ENCODE measurements at places on chromosomes 2 and 18.

GRCh38 chr2:199348871-199349270, 108.9 kb downstream of the SATB2 start:
- DNase-seq = no peak

DNA sequence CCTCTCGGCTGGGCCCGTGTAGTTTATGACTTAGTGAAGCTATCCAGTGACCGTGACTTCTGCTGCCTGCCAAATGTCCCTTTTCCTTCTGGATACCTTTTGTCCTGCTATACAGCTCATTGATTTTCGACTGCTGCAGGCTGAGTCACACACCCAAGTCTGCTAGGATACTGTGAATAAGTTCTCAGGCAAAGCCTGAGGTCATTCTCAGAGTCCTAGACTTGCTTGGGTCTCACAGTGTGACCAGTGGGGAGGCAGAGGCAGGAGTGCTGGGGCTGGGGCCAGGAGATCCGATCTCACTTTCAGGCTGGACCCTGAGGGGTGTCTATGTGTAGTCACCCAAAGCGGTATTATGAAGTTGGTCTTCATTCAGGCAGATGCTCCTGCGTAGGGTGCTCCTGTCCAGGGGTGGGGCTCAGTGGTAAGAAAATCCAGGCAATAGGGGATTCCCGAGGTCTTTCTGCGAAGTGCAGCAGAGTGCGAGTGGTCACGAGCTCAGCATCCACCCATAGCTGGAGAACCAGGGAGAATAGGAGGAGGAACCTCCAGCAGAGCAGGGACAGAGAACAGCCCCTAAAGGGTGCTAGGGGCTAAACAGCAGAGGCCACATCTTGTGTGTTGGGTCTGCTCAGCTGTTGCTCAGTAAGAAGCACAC, 268.6 kb upstream of the NCKAP5 start:
- DNase-seq = no peak

DNA sequence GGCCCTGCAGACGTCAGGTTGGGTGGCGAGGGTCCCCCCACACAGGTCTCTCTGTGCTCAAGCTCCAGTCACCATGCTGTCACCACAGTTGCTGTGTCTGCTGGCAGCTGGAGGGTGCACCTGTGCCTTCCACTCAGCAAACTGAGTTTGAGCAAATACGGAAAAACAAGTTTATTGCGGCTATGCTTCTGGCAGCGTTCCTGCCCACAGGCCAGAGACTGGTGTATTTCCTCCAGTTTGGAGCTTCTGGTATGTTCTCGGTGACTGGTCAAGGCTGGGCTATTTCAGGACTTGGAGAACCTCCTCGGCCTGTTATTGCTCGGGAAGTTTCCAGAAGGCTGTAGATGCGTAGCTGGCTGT, 132.6 kb downstream of the SEPTIN10 start:
- DNase-seq = no peak

GRCh38 chr2:25587361-25587760, 86.0 kb downstream of the DTNB start:
- no peak for DNase-seq

- no peak for DNase-seq
Observed at GRCh38 chr2:210028178-210028577, 25.7 kb downstream of the RPE start.

DNA sequence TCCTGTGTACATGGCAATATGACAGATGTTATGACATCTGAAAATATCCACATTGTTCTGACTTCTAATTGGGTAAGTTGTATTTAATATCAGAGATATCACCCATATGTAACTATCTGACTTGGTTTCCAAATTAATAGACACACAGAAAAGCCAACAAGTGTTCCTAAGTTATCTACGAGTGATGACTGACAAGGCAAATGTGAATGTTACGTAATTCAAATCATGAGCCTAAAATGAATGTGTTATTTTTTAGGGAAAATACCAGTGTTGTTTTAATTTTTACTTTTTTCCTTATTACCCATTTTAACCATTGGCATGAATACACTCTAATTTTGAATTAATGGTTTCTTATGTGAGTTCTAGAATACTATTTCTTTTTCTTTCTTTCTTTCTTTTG, 15.8 kb upstream of the PNO1 start:
- no peak for DNase-seq

DNA sequence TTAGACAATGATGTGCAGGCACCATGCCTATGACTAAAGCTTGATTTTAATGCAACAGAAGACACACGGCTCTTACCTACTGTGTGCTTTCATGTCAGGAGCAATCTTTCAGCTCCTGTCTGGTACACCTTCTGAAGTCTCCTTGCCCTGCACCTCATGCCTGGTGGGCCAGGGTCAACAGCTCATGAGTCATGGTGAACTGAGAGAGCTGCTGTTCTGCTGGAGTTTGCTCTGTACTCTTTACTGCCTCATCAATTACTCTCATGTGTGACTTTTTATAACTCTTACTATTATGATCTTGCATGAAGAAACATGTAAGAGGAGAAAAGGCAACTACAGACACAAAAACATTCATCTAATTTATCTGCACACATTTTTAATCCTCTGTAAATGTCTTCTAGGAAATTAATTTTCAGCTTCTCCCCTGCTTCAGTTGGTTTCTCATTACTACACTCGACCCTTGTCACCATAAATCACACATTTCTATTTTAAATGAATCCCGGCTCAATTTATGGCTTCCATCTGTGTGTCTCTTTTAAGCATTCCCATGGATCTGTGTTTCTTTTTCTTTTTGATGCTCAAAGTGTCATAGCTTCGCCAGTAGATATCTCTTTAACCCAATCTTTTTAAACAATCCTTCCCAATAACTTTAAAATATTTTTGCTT, 9.7 kb downstream of the SERPINB7 start:
- DNase-seq = no peak

DNA sequence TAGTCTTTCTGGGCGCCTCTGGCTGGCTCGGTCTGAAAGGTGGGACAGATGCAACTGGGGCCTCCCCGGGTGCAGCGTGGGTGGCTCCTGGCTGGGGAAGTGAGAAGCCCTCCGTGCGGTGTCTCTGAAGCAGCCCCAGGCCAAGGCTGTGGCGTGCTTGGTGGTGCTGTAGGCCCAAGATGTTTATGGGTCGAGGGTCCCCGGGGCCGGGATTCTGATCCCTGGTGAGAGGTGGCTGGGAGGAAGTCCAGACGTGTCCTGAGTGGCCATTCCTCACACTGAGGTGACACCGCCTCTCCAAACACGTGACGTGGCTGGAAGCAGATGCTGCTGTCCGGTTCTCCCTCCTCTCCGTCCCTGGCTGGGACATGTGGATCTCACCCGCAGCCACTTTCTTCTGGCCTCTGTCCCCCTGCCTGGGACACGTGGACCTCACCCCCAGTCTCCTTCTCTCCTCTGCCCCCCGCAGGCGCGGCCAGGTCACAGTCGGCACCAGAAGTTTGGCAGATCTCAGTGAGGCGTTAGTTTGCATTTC, 12.6 kb downstream of the RTP5 start:
- peak; percentile 86 for DNase-seq

DNA sequence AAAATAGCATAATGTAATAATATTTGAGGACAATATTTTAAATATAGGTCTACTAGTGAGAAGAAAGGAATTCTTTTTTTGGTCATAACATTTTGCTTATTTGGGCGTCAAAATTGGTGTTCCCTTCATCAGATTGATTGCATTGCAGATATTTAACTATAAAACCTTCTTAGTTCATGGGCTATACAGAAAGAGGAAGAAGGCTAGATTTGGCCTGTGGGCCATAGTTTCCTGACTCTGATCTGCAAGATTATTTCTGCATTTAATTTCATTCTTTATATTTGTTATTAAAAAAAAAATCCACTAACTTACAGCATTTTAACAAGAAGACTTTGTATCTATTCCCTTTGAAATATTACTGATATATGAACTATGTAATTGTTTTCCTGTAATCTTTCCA, 31.9 kb downstream of the PIKFYVE start:
- DNase-seq = no peak

DNA sequence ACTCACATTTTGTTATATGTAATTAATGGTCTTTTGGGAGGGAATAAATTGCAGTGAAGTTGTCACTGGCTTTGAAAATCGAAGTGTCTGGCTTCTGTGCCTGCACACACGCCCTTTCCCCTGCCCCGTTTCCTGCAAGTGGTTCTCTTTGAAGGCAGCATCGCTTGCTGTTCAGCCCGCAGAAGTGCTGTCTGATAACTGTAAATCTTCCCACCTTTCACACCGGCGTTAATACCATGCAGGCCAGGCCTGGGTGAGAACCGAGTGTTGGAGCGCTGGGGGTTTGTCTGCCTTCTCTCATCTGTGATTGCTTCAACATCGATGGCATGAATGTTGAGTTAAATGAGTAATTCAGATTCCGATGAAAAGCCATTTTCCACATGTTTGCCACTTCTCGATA, 37.9 kb upstream of the RPL31 start:
- DNase-seq = no peak
